Left lobe of liver (tissue), 2 donors: ENCODE measurements at places on chromosomes 5 and 9. TPM values are rescaled to one million over a fixed set of nuclear protein-coding genes. Genes with fewer than 3 reads are reported as not detected.

Gene BTNL3
- not detected for total RNA-seq

Gene FEM1C
- 7.6 TPM for total RNA-seq

Gene EIF4E1B
- not detected for total RNA-seq

Gene PCDHAC2
- total RNA-seq = 0.86 TPM

Gene PTTG1
- total RNA-seq = 0.83 TPM

Gene RANBP3L
- total RNA-seq = 3.3 TPM

Gene RANBP17
- 3.0 TPM for total RNA-seq

Gene NAIP
- 5.5 TPM for total RNA-seq
